ENCODE measurements at places on chromosomes 6 and 20.

DNA sequence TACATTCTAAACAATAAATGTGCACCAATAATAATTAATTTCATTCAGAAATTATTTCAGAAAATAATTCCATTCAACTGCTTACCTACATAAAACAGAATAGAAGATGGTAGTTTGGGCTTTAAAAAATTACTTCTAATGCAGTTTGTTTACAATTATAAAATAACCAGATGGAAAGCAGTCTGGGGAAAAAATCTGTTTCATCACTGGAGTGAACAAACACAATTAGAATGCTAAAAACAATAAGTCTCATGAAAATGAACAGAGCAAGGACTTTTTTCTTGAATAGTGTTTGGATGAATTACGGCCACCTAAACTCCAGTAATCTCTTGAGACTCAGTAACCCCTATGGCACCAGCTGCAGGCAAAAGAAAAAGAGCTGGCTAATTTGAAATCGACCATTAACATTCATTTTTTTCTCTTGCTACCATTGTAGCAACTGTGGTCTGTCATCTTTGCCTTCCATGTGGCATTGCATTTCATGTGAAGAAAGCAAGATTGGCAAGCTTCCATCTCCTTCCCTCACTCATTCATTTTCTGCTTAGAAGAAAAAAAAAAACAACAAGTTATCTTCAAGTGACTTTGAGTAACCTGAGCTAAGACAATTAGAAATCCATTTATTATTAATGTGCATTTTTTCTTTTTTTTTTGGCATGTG, 88.4 kb upstream of the CEP85L start:
- no peak for DNase-seq

GRCh38 chr6:97305414-97306066, 22.5 kb upstream of the MMS22L start:
- DNase-seq = no peak

DNA sequence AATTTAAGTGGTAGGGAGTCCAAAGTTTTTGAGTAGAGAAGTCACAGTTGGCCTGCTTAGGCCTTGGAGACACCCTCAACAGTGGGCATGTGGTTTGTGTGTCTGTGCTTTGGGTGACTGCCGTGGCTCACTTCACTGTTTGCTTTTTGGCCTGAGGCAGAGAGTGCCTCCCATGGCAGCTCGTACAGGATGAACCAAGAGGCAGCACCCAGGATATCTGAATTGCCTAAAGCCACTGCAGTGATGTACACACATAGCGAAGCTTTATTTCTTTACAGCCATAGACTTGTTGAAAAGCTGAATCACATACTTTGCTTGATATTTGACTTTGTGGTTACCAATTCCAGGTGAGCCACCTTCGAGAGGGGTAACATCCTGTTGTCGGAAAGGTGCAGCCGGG, 21.6 kb downstream of the RREB1 start:
- DNase-seq = no peak

- no peak for DNase-seq
Measured at GRCh38 chr20:37991157-37991866, 41.9 kb downstream of the TTI1 start.

- no peak for DNase-seq
Measured at GRCh38 chr20:8749986-8750385, 318.9 kb upstream of the PLCB4 start.

GRCh38 chr6:156657296-156657695, 119.9 kb upstream of the ARID1B start:
- no peak for DNase-seq

DNA sequence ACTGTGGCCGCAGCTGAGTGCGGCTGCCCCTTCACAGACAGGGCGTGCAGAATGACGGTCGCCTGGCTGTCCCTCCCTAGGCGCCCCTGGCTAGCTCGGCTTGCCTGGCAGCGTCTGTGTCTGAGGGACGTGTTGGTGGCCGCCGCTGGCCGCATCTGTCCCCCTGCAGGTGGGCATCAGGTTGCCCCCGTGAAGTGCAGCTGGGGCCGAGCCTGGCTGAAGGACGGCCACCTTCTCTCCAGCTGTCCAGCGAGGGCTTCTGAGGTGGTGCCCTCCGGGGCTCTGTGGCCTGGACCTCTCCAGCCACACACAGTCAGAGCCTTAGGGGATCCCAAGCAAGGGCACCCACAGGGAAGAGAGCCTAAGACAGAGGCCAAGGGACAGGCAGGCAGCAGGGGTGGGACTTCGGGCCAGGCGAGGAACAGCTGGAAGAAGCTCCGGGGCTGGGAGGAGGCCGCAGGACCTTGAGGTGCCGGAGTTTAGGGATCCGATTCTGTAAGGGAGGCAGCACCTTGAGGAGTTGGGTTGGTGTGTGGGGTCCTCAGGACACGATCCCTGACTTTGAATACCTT, 89.0 kb upstream of the EPB41L1 start:
- no peak for DNase-seq

- DNase-seq = no peak
Measured at GRCh38 chr20:57106692-57107091, 159.7 kb downstream of the BMP7 start.

DNA sequence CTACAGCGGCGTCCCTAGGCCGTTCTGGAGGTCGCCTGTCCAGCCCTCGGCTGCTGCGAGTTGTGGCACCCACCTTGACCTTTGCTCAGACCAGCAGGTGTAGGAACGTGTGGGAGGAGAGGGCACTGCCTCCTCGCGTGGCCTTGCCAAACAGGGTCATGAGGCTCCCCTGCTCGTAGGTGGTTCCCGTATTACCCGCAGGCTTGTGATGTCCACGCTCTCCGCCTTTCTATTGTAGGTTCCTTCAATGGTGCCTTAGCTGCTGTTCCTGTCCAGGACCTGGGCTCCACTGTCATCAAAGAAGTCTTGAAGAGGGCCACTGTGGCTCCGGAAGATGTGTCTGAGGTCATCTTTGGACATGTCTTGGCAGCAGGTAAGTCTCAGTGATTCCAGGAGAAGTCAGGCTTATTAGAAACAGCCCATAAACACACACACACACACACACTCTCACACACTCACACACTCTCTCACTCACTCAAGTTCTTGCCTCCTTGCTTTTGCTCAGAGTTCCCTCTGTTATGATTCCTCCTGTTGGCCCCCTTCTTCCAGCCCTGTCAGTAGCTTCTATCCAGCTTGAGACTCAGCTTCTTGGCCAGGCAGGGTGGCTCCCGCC, 942 bp downstream of the ACAT2 start:
- peak; percentile 4 for DNase-seq

DNA sequence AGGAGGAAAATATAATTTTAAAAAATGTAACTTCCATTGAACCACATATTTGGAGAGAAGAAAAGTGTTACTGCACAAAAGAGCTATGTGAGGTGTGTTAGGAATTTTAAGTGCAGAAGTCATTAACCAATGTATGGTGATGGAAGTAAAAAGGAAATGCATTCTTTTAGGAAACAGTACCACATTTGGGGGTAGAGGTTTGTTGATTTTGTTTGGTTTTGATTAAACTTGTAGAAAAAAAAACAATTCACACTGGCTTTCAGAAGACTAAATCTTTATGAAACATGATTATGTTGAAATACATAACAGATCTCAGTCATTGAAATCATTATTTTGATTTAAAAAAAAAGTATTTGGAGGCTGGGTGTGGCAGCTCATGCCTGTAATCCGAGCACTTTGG, 1287.0 kb upstream of the GJE1 start:
- DNase-seq = no peak

GRCh38 chr6:146260886-146261285, 232.0 kb downstream of the GRM1 start:
- DNase-seq = no peak

DNA sequence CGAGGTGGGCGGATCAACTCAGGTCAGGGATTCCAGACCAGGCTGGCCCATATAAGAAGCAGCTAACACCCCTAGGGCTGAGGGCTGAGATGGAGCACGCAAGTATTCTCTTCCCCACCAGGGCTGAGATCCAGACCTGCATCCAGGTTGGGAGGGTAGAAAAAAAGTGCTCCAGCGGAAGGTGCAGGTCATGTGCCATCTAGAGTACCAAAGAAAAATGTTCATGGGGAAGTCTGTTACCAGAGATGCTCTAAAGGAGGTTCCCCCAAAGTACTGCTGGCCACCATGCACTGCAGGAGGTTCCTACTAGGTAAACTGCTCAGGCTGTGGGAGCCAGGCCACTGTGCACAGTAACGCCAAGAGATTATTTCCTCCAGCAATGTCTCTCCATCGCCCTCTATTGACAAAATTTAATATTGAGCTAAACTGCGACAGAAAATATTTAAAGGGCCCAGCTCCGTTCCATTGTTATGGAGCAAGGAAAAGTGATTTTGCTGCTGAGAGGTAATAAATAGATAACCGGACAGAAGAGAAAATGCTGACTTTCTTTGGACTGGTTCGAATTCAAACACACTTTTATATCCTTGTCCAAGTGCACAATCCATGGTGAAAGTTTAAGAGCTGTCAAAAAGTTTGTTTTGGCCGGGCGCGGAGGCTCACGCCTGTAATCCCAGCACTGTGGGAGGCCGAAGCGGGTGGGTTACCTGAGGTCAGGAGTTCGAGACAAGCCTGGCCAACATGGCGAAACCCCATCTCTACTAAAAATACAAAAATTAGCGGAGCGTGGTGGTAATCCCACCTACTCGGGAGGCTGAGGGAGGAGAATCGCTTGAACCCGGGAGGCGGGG, 159.9 kb downstream of the OR2B2 start:
- no peak for DNase-seq

GRCh38 chr6:114327074-114327473, 15.7 kb downstream of the HS3ST5 start:
- DNase-seq = no peak

DNA sequence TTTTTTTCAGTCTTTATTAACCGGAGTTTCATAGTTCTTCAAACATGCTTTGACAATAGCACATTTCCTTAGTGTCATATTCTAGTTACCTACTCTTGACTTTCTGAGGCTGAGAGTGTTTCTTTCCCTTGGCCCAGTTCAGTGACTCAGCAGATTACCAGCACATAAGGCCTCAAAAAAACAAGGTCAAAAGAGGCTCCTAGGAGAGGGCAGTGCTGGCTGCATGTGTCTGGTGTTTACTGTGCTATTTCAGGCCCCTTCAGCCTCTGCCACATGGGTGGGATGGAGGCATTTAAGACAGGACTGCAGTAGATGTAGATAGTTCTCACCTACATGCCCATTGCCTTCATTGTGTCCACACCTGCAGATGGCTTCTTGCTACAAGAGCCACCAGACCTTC, 198.2 kb upstream of the SSTR4 start:
- DNase-seq = no peak

GRCh38 chr6:107714104-107714503, 110.0 kb downstream of the SCML4 start:
- no peak for DNase-seq

DNA sequence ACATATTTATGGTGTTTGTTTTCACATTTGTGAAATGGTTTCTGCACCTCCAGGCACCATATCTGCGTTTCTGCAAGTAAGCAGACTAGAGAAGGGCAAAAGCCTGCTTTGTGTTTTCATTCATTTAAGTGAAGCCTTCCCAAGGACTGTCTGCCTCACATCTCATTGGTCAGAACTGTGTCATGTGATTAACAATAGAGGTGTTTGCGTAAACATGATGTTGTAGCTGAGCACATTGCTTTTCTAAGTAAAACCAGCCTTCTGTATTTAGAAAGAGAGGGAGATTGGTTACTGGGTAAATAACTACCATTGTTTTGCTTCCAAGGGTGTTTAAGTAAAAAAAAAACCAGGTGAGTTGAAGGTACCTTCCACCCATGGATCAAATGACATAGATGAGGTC, 39.7 kb downstream of the SH3BGRL2 start:
- DNase-seq = no peak

DNA sequence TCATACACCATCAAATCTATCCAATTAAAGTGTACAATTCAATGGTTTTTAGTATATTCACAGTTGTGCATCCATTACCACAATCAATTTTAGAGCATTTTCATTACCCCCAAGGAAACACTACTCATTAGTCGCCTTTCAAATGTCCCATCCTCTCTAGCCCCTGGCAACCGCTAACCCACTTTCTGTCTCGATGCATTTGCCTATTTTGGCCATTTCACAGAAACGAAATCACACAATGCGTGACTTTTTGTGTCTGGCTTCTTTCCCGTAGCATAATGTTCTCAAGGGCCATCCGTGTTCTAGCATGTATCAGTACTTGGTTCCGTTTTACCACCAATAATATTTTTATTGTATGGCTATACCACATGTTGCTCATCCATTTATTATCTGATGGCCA, 51.7 kb downstream of the PPP1R3G start:
- no peak for DNase-seq

DNA sequence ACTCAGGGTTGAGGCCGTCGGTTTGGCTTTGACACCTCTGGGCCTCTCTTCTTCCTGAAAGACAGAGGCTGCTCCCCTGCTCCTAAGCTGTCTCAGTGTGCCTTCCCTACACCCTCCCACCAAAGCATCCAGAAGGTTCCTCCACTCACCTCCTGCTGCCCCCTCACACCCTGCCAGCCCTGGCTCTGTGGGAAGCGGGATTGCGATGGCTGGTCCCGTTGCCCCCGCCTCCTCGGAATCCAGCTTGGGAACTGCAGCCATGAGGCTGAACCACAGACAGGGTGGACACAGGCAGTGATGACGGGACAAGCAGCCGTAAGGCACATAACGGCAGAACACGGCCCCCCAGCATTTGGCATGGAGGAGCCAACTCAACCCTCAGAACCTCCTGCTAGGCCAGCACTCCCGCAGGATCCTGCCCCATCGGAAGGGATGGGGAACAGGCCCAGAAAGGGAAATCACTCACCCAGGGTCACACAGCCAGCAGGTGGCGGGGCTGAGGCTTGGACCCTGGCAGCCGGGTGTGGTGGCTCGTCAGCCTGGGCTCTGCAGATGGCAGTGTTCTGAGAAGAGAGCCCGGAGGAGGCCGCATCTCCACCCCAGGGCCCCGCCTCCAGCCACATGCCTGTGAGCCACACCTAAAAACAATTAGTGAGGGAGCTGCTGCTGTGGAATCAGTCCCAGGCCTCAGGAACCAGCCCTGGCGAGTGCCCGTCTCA, 139.6 kb downstream of the PHACTR3 start:
- no peak for DNase-seq

- DNase-seq = no peak
Measured at GRCh38 chr6:140071601-140072062, 697.2 kb upstream of the CITED2 start.

- no peak for DNase-seq
Measured at GRCh38 chr6:26027491-26028211, 59.6 kb upstream of the HFE start.

- no peak for DNase-seq
Measured at GRCh38 chr6:143647191-143647590, 30.6 kb upstream of the PHACTR2 start.

GRCh38 chr6:26571592-26572296, 25.0 kb upstream of the ABT1 start:
- DNase-seq = no peak

DNA sequence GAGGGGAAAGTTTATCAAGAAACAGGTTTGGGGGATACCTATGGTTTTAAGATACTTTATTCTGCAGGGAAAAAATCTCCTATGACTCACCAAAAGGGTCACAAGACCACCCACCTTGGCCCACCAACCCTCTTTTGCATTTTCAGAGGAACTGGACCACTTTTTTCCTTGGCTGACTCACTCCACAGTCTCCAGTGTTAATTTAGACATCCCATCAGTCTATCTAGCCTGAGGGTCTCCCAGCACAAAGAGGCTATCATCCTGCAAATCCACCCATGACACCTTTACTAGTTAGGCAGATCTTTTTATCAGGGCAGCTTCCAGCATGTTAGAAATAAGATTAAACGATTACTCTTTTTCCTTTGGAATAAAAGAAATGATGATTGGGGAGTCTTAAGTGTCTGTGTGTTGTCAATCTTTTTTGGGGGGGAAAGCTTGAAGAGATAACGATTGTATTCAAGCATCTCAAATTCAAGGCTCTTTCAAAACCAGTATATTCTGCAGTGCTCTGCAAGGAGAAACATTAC, 138.1 kb upstream of the RIN2 start:
- no peak for DNase-seq

Data from activated gamma-delta T cell treated with anti-CD3 and anti-CD28 coated beads, Interleukin-2, amount 50 U/mL, for 16 hours (primary cell).